Stimulated activated CD4-positive, alpha-beta T cell treated with anti-CD3 and anti-CD28 coated beads, TNF-alpha, amount 100 ng/mL, for 4 hours (primary cell): ENCODE measurements at places on chromosomes 16 and 17.

DNA sequence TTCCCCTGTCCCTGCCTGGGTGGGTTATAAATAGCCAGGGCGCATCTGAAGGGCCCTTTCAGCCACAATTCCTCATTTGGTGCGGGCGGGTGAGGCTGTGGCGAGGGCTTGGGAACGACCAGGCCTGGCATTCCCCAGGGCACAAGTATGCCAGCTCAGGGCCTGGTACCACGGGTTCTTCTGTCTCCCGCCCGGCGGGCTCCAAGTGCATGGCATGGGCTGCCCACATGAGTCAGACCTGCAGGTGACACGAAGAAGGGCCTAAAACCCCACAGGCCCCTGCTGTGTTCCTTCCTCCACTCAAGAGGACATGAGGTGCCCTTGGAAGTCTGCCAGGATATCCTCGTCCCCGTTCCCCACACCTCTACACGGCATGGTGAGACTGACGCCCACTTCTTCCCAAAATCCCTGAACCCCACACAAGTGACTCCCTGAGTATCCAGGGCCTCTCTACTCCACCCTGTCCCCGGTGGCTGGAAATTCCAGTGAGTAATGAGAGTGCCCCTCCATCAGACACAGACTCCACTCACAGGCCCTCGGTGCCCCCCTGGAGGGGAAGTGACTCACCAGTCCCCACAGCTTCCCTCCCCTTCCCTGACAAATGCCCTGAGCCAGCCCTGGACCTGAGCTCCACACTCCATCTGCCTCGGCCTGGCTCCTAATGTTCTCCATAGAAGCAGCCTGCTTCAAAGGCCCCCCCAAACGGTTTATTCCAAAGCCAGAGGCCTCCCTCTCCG is 68.8 kb downstream of the ABR start:
- no peak for DNase-seq

- DNase-seq = no peak
Measured at GRCh38 chr17:78717431-78717980, 64.6 kb downstream of the CYTH1 start.

- no peak for DNase-seq
Measured at GRCh38 chr16:75304521-75305363, 53.3 kb upstream of the BCAR1 start.

GRCh38 chr16:74736531-74737157 is 36.0 kb upstream of the MLKL start:
- DNase-seq = no peak

- peak; percentile 60 for DNase-seq
Measured at GRCh38 chr16:88456356-88457292, 3.5 kb downstream of the ZFPM1 start.

DNA sequence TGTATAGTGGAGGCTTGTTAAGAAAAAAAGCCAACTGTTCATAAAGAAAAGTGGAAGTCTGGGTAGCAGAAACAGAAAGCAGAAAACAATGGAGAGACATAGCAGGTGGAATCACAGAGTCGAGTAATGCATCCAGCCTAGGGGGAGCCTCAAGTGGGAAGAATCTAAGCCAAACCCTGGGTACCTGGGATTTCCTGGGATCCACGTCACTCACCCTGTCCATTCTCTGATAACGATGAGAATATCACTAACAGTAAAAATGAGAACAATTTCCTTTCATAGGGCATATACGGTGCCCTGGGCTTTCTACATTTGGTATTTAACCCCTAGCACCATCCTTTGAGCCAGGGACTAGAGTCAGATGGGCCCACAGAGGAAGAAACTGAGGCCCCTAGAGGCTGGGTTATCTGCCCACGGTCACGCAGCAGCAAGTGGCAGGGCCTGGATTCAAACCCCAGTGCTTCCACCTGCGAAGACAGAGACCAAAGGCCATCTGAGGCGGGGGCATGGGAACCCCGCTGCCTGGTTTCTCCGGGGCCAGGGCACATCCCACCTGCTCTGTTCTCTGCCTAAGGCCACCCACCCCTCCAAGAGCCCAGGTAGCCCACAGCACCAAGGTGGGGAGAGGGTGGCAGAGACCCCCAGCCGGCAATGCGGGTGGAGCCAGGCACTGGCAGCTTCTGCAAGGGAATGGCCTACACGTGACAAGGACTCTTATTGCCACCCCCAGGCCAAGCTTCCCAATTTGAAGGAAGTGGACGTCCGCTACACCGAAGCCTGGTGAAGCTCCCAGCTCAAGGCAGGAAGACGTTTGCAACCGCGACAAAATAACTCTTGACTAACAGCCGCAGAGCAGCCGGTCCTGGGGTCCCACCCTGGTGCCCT is 69.8 kb upstream of the PLCG2 start:
- no peak for DNase-seq
